ENCODE measurements at places on chromosomes 1 and 21.

- no peak for DNase-seq
These were observed 54.6 kb downstream of the AJAP1 start for GRCh38 chr1:4708840-4709507.

DNA sequence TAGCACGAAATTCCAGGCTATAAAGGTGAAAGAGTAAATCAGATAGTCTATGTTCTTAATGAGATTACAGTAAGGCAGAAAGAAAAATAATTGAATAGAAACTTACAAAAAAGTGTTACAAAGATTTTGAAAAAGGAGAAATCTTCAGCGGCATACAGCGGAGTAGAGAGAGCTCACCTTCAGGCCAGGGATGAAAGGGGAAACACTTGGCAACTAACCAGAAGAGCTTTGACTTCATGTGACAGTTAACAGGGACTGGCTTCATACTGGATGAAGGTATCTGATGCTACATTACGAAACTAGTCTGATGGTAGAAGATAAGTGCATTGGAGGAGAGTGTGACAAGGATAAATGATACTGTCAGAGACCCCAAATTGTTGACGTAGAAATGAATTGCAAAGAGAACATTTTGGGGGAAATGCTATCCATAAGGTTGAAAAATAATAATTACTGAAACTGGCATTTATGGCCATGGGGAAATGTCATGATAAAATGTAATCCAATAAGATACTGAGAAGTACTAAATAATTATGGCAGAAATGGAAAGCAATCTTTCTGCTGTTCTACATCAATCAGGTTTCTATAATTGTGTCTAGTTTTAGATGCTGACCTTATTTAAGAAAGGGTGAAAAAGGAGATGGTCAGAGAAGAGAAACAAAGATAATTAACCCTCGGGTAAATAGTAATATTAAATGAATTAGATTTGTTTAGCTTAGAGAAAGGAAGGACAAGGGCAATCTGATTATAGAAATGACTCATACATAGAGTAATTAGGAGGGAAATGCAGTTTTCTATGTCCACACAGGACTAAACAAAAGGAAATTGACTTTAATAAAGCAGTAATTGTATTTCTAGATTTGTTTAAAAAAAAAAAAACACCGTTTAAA is 808.7 kb downstream of the NCAM2 start:
- no peak for DNase-seq

- DNase-seq = no peak
These were observed 131.2 kb downstream of the URB2 start for GRCh38 chr1:229757226-229757625.

- DNase-seq = no peak
These were observed 7.0 kb upstream of the POFUT2 start for GRCh38 chr21:45294509-45295291.

DNA sequence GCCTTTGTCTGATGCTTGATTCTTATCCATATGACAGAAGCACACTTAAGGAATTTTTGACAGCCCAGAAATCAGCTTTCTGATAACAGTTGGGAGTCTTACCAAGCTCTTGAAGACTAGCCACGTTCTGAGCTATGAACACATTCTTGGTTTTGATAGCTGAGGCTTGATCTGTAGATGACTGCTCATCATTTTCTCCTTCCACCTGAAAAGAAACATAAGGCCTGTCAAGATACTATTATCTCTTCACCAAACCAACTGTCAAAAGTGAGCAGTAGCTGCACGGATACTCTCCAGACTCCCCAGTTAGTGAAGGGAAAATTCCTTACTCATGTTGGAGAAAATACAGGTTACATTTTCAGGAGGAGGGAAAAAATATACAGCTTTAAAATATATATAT is 12.2 kb downstream of the UBR4 start:
- DNase-seq = no peak

DNA sequence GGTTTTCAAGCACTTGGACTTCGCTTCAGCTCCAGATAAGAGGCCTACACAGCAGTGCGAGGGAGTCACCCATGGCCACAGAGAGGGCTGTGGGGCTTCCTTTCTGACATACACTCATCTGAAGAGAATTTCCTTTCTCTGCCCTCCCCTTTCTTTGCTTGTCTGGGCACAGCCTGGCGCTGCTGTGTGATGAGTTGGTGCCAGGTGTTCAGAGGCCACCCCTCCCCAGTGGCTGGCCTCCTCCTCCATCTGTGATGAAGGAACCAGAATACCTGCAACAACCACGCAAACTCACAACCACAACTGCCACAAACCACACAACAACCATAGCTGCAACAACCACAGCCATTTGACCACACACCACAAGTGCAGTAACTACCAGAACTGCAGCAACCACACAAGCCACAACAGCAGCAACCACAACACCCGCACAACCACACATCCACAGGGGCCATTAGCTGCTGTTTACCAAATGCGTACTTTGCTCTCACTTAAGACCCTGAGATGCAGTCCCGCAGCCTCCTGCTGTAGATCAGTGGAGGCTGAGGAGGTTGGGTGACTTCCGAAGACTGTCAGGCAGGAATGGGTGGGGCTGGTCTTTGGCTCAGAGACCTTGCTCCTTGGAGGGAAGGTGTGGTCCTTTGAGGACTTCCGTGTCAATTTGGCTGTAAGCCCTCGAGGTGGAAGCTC is 71.1 kb downstream of the IER5 start:
- no peak for DNase-seq

- DNase-seq = no peak
These were observed 40.5 kb downstream of the ESRRG start for GRCh38 chr1:216682752-216683151.

DNA sequence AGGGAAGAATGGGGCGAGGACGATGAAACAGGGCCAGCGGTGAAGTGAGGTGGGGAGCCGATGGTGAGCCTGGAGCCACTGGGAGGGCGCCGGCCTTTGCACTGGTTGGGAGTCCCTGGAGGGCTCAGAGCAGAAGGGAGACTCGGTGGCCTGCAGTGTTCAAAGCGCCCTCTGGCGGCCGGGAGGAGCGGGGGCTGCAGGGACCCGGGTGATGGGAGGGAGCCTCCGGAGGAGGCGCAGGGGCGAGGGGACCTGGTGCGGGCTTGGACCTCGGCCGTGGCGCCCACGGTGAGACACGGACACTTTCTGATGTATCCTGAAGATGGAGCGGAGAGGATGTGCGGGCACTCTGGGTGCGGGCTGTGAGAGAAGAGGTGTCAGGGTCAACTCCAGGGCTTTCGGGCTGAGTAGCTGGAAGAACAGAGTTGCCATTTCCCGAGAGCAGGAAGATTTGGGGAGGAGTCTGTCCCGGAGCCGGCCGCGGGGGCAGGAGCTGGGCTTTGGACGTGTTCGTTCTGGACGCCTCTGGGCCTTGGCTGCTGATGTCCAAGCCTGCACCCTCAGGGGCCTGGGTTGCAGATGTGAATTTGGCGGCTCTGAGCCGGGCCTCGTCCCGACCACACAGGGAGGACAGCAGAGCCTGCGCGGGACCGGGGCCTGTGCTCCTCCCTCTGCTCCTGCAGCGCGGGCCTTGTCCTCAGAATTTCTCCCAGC is 29.7 kb downstream of the HEYL start:
- DNase-seq = peak; percentile 61

- no peak for DNase-seq
These were observed 61.1 kb upstream of the SERBP1 start for GRCh38 chr1:67491280-67491679.

DNA sequence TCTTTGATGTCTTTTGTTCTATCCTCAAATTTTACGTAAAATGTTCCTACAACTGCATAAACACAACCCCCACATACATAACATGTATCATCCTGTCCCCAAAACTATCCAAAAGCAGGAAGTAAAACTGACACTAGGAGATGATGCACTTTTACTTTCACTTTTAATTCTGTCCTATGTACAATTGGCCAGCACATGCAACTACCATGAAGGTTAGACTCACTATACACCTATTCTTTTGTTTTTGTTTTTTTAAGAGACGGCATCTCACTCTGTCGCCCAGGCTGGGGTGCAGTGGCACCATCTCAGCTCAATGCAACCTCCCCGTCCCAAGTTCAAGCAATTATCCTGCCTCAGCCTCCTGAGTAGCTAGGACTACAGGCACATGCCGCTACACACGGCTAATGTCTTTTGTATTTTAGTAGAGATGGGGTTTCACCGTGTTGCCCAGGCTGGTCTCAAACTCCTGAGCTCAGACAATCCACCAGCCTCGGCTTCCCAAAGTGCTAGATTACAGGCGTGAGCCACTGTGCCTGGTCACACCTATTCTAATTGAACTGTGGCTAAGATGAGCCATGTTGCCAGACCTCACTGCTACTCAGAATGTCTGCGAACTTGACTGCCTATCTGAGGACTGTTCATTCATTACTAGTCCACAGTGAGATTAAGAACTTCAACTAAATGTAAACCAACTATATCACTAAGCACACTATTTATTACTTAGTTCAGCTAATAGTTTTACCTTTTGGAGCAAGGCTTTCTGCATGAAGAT is 48.0 kb downstream of the TOR3A start:
- DNase-seq = peak; percentile 26

All from GM12891 (cell line).